ENCODE measurements at places on chromosomes 5 and 9.

DNA sequence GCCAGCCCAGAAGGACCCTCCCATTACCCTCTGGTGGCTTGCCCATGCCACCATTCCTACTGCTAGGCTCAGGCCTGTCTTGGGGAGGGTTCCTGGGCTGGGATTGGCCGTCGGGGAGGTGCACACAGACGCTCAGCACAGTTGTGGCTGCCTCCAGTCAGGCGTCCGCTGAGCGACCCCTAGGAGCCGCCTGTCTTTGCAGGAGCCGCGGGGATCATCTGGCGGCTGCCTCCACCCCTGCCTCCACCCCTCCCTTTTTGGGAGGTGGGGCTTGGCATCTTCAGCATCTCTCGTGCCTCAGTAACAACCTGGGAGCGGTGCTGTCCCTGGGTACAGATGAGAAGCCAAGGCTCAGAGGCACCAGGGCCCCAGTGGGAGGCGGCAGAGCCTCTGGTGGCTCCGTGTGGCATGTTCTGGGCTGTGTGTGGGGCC, 39.6 kb downstream of the RXRA start:
- DNase-seq = no peak

GRCh38 chr5:18216016-18216415, 581.8 kb downstream of the TAF11L14 start:
- no peak for DNase-seq

GRCh38 chr9:87120610-87121009, 173.3 kb upstream of the GAS1 start:
- DNase-seq = no peak

DNA sequence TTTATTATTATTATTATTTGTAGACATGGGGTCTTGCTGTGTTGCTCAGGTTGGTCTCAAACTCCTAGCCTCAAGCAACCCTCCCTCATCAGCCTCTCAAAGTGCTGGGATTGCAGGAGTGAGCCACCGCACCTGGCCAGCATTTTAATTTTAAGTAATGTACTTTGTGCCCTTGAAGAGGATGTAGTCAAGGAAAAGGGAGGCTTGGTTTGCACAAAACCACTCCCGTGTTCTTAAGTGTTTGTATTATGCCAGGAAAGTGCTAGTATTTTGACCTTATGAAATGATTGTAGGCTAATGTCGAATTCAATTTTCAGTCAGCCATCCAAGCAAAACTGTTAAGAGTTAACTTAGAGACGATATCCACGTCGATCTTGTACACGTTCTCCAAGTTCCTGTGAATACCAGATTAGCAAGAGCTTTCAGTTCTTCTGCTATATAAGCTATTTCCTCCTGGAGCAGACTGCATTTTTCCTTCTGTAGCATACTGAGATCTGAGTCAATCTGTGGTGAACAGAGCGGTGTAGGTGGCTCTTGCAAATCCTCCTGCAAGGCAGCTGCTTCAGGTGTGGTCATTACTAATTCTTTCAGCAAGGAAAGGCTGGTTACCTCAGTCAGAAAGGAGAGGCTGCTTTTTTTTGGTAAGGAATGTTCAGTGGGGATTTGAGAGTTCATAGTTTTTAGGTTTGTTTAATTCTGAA, 23.7 kb downstream of the CCDC171 start:
- DNase-seq = no peak

DNA sequence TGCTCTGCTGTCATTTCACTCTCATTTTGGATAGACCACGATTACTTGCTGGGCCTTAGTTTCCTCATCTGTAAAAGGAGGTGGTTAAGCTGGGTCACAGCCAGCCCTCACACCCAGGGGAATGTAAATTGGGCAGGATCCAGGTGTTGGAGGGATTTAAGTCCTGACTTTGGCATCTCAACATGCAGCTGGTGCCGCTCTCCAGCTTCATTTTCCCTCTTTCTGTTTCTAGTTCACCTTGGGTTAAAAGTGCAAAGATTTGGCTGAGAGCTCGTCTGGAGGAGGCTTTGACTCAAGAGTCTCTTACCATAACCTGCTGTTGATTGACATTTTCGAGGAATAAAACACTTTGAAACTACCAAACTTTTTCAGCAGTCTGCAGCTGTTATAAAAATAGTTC, 144.3 kb upstream of the DHFR start:
- no peak for DNase-seq

GRCh38 chr9:132864691-132865090, 13.4 kb downstream of the AK8 start:
- no peak for DNase-seq

DNA sequence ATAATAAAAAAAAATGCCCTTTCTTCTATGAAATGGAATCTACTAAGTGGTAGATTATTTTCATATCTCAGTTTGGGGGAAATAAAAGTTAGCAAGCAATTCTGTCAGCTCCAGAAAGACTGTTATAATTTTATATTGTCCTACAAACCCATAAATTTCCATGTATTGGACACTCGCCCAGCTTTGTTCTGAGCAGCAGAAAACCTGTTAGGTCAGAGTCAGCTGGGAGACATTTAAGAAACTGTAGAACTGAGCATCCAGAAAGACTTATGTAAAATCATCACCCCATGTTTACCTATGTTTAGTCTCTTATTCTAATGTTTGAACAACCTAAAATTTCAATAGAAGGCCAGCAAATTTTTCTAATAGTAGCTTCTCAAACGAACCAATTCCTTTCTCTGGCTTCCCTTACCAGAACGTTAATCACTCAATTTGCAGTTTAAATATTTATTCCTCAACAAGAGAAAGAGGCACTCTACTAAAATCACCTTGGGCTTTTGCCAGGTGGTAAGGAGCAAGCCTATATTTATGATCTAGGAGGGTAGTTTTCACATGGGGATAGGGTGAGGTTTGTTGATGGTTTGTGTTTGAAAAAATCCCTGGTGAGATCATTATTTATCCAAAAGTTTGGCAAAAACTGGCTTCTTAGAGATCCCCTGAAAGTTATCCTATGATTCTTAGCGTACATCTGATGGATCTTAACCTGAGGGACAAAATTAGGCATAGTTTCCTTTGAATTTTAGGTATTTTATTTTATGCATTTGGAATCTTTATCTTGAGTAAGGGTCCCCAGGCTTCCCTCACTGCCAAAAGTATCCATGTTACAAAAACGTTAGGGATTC, 34.4 kb downstream of the MACROH2A1 start:
- no peak for DNase-seq

DNA sequence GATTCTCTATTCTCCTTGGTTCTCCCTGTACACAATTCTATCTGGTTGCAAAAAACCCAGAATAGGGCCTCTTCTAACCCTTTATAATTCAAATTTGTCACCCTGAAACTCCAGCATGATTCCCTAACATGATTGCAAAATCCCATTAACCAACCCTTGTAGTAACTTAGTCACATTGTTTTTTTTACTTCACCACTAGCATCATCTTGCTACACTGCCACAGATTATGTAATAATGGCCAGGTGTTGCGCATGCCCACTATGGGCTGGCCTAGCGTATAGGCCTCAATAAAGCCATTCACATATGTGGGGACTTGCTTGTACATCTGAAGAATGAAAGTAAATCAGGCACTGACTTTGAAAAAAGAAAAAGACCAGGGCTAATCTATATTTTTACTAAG, 25.7 kb downstream of the FAM170A start:
- no peak for DNase-seq

- no peak for DNase-seq
Observed at GRCh38 chr9:136293476-136294077, 10.3 kb downstream of the CCDC187 start.

GRCh38 chr9:100322954-100323536, 29.7 kb downstream of the TEX10 start:
- no peak for DNase-seq

DNA sequence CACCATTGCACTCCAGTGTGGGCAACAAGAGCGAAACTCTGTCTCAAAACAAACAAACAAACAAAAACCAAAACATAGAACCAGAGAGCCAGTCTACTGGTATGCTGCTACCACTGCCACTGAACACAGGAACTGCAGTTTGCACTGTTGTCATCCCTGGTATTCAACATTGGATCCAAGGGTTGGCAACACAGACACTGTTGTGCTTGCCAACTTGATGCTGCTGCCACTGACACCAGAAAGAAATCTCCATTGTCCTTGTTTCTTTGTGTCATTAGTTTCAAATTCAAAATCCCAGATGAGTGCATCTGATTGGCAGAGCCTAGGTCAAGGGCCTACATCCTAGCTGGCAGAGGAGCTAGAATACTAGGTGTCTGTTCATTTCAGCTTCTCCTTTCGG, 16.2 kb downstream of the HINT1 start:
- no peak for DNase-seq

GRCh38 chr5:142800776-142801494, 30.8 kb downstream of the ARHGAP26 start:
- DNase-seq = no peak

DNA sequence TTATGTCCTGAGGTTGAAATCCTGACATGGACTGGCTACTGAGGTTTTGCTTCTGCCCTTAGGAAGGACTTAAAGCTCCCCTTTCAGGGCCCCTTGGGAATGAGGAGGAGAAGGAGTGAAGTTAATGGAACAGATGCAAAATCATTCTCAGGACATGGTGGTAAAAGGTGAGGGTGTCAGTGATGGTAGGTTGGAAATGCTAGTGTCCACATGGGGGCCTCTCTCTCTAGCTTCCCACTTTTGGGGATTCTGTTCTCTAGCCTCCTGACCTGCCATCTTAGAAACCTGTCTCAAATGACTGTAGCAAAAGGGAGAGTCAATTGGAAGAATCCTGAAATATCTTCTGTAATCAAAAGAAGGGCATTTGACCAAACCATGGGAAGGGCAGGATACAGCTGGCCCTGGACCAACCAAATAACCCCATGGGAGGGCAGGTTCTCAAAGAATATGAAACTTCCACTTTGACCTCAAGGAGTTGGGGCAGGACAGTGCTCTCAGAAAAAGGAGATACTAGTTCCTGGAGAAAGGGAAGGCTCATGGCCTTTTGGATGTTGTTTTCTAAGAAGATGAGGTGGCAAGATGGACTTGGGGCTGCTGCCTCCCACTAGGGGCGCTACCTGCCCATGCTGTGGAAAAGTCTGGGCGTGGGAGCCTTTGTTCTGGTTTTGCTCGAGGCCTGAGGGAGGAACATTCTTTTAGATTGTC, 21.2 kb upstream of the MLANA start:
- no peak for DNase-seq

DNA sequence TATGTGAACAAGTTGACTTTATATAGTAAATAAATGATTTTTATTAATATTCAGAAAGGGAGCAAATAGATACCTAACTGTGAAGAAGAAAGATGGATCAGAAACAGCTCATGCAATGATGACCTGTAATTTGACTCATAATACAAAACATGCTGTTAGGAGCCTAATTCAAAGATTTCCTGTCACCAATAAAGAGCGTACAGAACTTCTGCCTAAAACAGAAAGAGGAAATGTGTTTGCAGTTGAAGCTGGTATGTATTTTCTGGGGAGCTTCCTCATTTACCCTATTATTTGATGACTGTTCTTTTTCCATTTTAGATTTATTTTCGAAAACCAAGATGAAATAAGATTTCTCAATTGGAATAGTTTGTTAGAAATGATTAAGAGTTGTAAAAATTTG, 11.4 kb downstream of the YTHDC2 start:
- no peak for DNase-seq

DNA sequence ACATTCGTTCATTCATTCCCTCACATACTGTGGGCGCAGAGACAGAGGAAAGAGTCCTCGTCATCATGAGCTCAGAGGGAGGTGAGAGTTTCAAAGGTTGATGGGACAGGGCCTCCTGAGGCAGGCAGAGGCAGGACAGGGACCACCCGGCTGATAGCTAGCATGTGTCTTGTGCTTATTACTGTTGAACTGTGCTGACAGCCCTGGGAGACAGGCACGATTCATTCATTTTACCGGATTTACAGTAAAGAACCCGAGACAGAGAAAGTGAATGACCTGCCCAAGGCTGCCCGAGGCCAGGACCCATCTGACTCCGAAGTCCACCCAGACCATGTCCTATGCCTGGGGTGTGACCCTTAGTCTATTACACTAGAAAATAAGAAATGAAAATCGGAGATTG, 4.9 kb upstream of the FAM163B start:
- DNase-seq = no peak

- DNase-seq = no peak
Observed at GRCh38 chr9:28207657-28208056, 634.4 kb upstream of the C9orf72 start.

- DNase-seq = no peak
Observed at GRCh38 chr5:150397146-150397781, 15.4 kb downstream of the CD74 start.

GRCh38 chr5:133981714-133982113, 13.3 kb upstream of the C5orf15 start:
- DNase-seq = no peak

- no peak for DNase-seq
Observed at GRCh38 chr9:2158111-2158610, 143.0 kb downstream of the SMARCA2 start.

DNA sequence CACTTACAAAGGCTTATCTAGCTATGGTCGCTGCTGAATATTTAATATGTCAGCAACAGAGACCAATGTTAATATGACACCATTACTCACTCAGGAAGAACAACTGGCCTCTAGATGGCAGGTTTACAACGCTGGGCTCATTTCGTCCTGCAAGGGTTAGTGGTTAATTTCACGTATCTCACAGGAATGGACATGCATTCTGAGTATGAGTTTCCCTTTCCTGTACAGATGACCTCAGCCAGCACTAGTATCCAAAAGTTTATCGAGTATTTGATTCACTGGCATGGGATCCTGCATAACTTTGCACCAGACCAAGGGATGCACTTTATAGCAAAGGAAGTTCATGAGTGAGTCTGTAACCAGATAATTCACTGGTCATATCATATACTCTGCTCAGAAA, 8.7 kb upstream of the TRPC7 start:
- no peak for DNase-seq

- DNase-seq = no peak
Observed at GRCh38 chr5:50501491-50502228, 60.6 kb upstream of the EMB start.

DNA sequence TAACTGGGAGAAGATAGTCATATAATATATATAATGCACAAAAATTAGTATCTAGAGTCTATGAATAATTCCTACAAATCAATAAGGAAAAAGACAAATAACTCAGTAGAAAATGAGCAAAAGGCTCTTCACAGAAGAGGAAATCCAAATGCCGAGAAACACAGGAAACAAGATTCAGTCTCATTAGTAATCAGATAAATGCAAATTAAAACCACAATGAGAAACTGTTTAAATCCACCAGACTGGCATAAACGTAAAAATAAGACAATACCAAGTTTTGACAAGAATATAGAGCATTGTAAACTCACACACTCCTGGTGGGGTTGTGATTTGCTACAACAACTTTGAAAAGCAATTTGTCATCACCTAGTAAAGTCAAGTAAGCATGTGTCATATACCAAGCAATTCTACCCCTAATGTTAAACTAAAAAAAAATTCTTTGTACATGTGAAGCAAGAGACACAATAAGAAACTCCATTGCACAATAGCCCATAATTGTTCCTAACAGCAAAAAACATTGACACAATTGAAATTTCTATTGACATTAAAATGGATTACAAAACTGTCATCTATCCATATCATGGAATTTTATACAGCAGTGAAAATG, 21.0 kb upstream of the UBLCP1 start:
- no peak for DNase-seq

GRCh38 chr5:129400395-129400983, 59.6 kb upstream of the ADAMTS19 start:
- no peak for DNase-seq

- DNase-seq = no peak
Observed at GRCh38 chr5:61625681-61626621, 293.9 kb downstream of the ZSWIM6 start.

Data from cerebellar nuclear complex (tissue), 1 donor.